T-helper 1 cell treated with Interleukin-12 subunit alpha and Interleukin-12 subunit beta and Interleukin-4 antibody, amounts not matched to agents 30 ng/mL and 1 ng/mL, for 36 hours (primary cell): ENCODE measurements at places on chromosomes 7 and 10. TPM values are rescaled to one million over a fixed set of nuclear protein-coding genes. Genes with fewer than 3 reads are reported as not detected.

LRMDA gene
- total RNA-seq = not detected in 2 replicates

KNDC1 gene
- 0.12 and 0.32 TPM in 2 replicates for total RNA-seq

PRSS37 gene
- total RNA-seq = not detected in 2 replicates

ARHGAP21 gene
- total RNA-seq = 40.0 and 40.8 TPM in 2 replicates

IL15RA gene
- 29.7 and 31.2 TPM in 2 replicates for total RNA-seq

ECHS1 gene
- total RNA-seq = 37.6 and 40.4 TPM in 2 replicates

NACAD gene
- 0.05 TPM in 1 of 2 replicates, not detected in the other for total RNA-seq

NYAP1 gene
- 0.12 TPM in 1 of 2 replicates, not detected in the other for total RNA-seq

ITIH5 gene
- not detected in 2 replicates for total RNA-seq

MYOF gene
- total RNA-seq = 1.8 and 2.3 TPM in 2 replicates

PNLIPRP2 gene
- not detected in 2 replicates for total RNA-seq

SMKR1 gene
- 1.1 and 1.7 TPM in 2 replicates for total RNA-seq

JAKMIP3 gene
- 1.1 and 1.4 TPM in 2 replicates for total RNA-seq
